ENCODE measurements at places on chromosomes 1 and 21.
A peak's percentile ranks its signal among the peaks of the same experiment; 100 is the strongest.

DNA sequence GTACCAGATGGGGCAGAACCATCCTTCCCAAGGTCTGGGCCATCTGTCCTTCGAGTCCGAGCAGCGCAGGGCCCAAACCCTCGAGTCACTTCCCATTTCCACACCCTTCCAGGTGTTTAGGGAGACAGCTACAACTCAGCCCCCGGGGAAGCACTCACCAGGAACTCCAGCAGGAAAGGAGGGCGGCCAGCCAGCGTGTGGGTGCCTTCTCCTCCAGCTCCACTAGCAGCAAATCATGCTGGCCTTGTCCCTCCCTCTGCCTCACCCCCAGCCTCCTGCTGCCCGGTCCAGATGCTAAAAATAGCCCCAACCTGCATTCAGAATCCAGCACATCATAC lies 56.1 kb downstream of the RIPK4 start:
- DNase-seq = no peak

GRCh38 chr1:22641906-22642636 lies 1.4 kb upstream of the C1QC start:
- DNase-seq = peak; percentile 73

GRCh38 chr1:53733447-53733931 lies 5.5 kb downstream of the GLIS1 start:
- no peak for DNase-seq

DNA sequence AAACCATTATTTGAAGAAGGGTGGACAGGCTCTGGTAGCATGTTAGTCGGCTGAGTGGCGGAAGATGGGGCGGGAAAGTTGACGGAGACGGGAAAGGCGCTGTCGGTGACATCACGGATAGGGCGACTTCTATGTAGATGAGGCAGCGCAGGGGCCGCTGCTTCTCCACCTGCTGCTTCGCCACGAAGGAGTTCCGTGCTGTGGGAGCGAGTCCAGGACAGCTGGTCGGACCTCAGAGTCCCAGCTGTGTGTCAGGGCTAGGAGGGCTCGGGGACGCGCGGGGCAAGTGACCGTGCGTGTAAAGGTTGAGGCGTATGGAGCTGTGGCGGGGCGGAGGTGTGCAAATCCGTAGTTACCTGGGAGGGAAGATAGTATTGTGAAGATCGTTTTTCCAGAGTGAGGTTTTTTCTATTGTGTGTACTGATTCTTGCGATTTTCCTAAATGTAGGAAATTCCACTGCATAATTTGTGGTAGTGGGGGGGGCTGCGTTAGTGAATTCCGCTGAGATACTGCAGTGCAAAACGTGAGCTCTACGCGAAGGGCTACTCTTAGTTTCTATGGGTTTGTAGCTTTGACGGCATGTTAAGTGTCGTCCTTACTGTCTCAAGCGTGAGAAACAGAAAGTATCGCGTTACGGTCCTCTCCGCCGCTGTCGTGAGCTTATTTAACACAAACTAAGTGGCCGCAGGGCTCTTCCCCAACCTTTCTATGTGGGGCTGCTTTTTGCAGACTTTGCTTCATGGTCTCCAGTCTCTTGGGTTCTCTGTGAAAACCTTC lies 111.2 kb upstream of the NBPF11 start:
- DNase-seq = peak; percentile 44

- DNase-seq = no peak
Measured at GRCh38 chr1:197199923-197200271, 53.4 kb upstream of the ASPM start.

DNA sequence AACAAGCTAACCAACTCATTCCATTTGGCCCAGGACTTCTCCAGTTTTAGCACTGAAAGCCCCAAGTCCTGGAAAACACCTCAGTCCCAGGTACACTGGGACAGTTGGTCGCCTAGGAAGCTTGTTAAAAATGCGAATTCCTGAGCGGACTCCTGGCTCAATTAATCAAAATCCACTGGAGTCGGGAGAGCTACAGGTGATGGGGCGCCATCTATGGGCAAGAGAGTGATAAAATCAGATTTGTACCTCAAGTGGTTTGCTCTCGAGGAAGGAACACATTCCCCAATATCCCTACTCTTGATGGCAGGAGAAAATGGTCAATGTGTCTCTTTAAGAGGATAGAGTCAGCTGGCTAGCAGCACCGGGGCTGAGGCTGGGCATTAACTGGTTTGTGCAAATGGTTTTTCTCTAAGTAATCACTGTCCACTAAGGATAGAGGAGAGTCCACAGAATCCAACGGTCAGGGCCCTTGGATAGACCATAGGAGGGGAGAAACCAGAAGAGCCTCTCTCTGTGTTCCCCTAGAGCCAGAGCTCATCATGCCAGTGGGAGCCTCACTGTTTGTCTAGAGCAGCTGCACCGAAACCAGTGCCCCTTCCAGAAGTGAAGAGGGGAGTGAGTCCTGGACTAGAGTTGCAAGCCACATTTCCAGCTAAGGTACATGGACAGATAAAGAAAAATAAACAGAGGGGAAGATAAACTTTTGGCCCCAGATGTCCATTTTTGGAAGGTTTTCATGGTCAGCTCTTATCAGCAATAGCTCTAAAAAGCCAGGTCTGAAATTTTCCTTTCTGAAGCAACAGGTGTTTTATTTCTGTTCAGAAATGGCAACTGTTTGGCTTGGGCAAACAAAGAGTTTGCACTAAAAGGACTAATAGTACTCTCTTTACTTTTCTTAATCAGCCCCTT lies 148.5 kb downstream of the TENT5C start:
- peak; percentile 68 for DNase-seq

- DNase-seq = peak; percentile 49
Measured at GRCh38 chr1:65265651-65266351, 43.5 kb upstream of the DNAJC6 start.

- peak; percentile 64 for DNase-seq
Measured at GRCh38 chr1:203342192-203342940, 8.6 kb downstream of the FMOD start.

- DNase-seq = no peak
Measured at GRCh38 chr1:208239473-208240381, 4.5 kb downstream of the PLXNA2 start.

DNA sequence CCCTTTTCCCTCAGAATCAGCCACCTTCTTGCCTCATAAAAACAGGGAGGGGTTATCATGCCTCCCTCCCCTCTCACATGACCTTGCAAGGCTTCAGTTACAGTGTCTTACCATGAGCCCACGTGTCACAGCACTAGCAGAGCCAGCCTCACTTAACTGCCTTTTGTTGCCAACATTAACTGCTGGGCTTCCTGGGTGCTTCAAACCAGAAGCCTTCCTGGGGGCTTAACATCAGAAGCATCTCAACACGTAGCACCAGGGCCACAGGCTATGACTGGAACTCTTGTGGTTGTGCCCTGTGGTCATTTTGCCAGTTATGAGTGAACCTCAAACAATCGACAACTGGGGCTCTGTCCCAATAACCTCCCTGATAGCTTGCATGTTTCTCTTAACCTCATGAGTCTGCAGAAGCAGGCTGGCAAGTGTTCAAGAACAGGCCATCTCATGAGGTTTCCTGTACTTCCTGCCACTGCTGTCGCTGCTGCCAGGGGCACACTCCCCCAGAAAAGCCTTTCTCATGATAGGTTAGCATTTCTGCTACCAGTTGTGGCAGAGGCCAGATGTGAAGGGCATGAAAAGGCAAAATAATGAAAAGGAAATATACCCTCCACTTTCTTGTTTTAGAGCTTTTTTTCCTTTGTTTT lies 132.2 kb downstream of the GLUL start:
- peak; percentile 77 for DNase-seq

DNA sequence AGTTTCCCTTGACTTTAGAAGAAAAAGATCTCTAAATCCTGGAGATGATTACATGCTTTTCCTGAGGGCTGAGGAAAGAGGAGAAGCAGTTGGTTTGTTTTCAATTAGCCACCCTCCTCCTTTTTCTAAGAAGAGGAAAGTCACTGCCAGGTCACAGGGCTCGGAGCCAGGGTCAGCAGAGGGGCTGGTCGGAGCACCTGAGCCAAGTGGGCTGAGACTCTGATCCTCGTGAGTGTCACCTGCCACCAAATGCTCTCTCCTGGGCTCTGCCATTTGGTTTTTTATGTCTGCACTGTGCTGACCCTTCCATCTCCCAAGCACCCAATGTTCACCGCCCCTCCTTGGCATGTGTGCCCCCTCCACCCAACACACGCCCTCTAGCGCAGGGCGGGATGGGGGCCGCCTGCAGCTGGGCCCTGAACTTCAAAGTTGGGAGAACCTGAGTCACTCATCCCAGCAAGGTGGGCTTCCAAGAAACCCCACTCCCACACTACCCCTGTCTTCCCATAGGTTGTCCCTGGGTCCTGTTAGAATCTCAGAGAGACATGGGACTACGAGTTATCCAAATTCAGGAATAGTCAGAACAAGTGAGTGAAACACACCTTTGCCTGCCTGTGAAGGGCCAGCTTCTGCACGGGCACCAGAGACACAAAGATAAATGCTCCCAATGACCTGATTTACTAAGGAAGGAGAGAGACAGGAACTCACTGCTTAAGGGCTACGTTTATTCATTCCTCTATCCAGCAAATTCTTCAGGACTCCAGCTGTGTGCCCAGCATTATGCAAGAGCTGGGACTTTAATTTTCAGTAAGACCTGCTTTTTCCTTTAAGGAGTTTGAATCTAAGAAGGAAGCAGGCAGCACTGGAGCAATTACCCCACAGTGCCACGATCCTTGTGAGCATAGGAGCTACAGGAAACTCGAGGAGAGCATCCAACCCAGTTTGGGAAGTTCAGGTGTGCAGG lies 127.5 kb downstream of the RHOU start:
- no peak for DNase-seq

DNA sequence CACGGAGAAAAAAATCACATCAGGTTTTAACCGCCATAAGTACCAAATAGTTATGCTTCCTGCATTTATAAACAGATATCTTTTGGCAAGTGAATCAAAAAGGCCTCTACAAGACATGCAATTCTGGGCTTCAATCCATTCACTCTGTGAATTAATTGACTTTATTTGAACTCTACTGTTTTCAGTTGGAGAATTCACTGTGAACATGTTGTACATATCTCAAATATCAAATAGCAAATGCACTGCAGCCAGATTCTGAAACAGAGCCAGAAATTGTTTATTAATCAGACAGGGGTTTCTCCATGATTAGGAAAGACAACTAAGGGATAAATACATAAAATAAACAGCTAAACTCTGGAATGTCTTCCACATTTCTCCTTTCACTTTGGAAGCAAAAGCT lies 445.4 kb upstream of the NFIA start:
- no peak for DNase-seq

DNA sequence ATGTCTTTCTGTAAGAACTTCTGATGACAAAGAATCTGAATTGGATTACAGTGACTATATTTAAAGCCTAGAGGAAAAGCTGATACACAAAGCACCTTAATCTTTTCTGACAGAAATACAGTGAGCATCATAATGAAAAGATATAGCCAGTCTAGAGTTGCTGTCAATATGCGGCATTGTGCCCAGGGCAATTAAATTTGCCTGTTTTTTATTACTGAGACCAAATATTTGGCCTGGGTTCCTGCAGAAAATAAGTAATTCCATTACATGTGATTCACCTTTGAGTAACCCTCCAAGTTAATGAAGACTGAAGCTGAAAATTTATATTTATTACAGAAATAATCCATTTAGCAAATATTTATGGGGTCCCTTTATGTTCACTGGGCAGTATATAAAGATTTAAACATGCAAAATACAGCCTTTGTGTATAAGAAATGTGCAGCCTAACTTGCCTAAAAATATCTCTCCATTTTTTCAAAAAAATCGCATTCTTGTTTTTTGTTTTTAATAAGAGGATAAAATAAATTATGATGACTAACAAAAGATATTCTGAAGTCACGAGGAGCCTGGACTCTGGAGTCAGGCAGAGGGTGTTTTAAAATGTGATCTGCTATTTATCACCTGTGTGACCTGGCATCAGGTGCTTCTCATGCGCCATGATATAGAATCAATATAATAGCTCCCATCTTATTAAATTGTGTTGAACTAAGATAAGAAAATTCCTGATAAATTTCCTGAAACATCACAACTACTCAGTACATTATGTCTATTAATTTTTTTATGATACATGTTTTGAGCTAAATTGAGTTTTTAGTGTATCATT lies 83.6 kb downstream of the SGIP1 start:
- no peak for DNase-seq

DNA sequence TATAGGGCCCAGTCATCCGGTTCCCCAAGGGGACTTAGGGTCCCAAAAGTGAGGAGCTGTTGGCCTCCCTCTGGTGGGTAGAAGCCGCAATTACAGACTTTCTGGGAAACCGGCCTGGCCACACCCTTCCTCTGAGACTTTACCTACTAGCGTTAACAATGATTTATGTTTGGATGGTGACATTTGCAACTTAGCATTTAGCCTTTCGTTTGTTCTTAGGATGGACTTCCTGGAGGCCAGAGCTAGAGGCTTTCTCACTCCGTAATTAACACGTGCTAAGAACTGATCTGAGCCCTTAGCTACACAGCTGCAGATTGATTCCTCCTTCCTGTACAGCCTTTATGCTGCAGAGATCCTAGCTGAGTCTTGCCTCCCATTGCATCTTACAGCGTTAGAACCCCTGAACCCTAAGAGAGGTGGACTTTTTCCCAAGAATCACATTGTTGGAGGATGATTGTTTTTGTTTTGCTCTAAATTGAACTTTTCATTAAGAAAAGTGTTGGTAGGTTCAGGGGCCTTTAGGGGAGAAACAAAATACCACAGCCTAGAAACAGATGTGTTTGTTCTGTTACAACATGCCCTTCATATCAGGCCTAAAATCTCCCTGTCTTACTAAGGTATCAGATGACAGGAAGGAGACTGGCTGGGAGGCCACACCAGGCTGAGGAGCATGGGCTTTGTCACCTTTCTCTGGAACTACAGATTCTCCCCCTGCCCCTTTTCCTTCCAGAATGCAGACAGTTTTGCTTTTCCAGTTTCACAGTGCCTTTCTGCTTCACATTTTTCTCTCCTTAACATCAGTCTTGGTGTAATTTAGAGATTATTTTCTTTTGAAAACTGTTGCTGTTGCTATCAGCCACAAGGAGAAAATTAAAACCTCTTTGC lies 1.9 kb downstream of the S100A11 start:
- peak; percentile 71 for DNase-seq

DNA sequence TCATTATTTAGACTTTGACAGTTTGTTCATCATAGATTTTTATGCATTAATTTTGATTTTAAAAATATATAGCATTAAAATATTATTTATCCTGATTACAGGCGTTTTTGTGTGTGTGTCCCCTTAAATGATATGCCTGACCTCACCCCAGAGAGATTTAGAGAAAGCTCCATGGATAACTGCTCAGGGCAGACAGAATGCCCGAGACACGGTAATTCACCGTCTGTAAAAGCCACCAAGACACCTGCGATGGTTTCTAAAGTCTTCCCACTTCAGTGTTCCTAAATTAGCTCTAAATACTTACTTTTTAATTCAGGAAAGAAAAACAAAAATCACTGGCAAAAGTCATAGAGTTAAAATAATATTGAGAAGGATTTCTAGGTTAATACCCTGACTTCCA lies 350.6 kb upstream of the RUNX1 start:
- no peak for DNase-seq

DNA sequence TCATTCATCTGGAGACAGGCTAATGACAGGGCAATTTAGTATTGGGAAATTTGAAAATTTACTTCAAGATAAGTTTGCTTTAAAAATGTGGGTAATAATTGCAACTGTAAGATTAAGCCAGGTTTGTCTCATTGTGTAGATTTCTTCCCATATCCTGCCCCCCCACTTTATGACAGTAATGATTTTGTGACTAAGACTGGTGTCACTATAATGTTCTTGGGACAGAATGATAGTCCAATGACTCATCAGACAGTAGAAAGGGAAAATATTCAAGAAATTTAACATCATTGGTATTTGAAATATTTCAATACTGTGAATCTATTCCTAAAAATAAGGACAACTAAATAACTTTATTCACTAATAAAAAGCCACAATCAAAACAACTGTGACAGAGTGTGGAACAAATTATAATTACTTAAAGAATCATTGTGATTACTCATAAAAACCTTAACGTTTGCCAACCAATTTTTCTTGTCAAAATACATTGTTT lies 36.7 kb downstream of the FH start:
- DNase-seq = no peak
